ENCODE measurements at places on chromosomes 13 and 19.

DNA sequence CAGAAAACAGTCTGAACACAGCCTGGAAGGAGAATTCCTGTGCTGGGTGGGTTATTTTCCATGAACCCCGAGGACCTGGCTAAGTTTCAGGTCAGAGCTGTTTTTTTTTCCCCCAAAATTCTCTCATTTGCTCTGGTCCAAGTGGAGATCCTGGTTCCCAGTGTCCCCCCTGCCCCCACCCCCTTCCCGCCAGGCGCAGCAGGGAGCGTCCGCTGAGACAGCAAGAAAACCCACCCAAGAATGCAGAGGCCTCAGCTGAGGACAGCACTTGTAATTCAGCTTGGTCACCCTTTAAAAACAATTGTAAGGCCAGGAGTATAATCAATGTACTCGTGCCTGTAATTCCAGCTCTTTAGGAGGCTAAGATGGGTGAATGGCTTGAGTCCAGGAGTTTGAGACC lies 11.4 kb upstream of the TSPAN16 start:
- DNase-seq, result no peak

- DNase-seq, result no peak
Observed at GRCh38 chr19:54506079-54506478, 3.4 kb downstream of the LAIR2 start.

DNA sequence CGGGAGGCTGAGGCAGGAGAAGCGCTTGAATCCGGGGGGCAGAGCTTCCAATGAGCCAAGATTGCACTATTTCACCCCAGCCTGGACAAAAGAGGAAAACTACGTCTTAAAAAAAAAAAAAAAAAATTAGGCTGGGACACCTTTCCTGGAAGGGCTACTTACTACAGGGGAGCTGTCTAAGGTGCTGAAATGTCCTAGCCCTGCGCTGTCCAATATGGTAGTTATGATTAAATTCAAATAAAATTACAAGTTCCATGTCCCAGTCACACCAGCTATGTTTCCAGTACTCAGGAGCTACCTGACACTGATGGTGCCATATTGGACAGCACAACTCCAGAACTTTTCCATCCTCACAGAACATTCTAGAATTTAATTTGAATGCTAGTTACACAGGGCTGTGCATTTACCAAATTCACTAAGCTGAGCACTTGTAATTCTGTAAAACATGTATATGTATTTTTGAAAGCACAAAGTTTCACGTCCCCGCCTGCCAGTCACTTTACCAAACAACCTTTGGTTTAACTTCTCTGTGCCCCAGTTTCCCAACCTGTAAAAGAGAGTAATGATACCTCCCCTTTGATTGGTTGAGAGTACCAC lies 9.2 kb upstream of the ZSCAN22 start:
- no peak for DNase-seq

- DNase-seq, result no peak
Observed at GRCh38 chr13:30880856-30881155, 25.3 kb upstream of the MEDAG start.

DNA sequence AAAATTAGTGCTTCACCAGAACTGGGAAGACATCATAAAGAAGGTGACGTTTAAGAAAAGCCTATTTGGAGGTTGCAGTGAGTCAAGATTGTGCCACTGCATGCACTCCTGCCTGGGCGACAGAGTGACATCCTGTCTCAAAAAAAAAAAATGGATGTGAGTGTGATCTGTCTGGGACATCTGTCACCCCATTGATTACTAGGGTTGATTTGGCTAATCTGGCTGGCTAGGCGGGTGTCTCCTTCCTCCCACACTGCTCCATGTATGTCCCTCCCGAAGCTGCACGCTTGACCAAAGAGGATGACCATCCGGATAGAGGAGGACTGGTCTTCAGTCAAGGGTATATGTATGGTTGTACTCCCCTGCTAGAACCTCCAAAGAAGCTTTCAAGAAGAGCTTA lies 2.6 kb downstream of the GTF2F2 start:
- peak; percentile 16 for DNase-seq

Data from WERI-Rb-1 (cell line).